Pulmonary artery endothelial cell (primary cell): ENCODE measurements at places on chromosomes 2 and 18. TPM values are rescaled to one million over a fixed set of nuclear protein-coding genes. Genes with fewer than 3 reads are reported as not detected.

The SPATA3 gene
- total RNA-seq: not detected in 2 replicates

DNA sequence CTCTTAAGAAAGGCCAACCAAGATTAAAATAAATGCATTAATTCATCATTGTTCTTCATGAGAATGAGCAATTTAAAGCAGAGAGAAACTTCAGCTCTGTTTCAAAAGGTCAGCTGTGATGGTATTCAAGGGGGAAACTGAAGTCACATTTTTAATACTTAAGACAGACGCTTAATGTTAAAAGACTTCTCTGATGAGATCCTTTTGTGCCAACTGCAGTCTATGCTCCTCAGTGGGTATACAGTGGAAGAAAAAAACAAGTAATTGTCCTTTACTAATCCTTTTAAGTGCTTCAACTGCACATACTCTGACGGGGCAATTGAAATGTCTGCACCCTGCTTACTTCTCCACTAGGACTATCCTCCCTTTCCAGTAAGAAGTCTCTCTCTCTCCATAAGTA lies 309.7 kb downstream of the GULP1 start:
- DNase-seq: no peak

GRCh38 chr2:160076241-160076640 lies 13.8 kb upstream of the PLA2R1 start:
- no peak for DNase-seq

The RALB gene
- 163 and 239 TPM in 2 replicates for total RNA-seq

- DNase-seq: no peak
Measured at GRCh38 chr2:65456886-65457285, 24.5 kb upstream of the SPRED2 start.
